Stimulated activated CD4-positive, alpha-beta T cell treated with anti-CD3 and anti-CD28 coated beads, Interleukin-1b, Interleukin-23, amount 100 ng/mL, for 4 hours (primary cell): ENCODE measurements at places on chromosomes 16 and 17.

DNA sequence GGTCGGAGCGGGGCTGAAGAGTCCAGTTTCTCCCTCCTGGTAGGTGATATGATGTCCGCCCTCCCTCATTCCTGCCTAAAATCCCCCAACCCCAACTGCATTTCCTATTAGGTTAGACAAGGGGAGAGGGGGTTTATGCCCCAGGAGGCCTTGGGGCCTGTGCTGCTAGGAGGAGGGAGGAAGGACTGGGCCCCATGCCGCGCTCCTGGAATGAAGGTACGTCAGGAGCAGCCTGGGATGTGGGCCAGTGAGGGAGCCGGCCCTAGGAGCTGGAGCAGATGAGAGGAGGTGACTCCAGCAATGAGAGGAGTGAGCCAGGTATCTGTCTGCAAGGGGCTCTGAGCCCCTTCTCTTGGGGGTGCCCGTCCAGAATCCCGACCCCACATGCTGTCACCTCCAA, 46.9 kb upstream of the CDC42EP4 start:
- no peak for DNase-seq

- DNase-seq: no peak
These were observed 41.7 kb downstream of the SRL start for GRCh38 chr16:4200000-4200780.

- no peak for DNase-seq
These were observed 13.3 kb downstream of the NDUFAF8 start for GRCh38 chr17:81252326-81252986.

GRCh38 chr17:2040942-2041560, 771 bp upstream of the OVCA2 start:
- DNase-seq: no peak

- DNase-seq: no peak
These were observed 3.2 kb downstream of the OR2C1 start for GRCh38 chr16:3358871-3359270.

DNA sequence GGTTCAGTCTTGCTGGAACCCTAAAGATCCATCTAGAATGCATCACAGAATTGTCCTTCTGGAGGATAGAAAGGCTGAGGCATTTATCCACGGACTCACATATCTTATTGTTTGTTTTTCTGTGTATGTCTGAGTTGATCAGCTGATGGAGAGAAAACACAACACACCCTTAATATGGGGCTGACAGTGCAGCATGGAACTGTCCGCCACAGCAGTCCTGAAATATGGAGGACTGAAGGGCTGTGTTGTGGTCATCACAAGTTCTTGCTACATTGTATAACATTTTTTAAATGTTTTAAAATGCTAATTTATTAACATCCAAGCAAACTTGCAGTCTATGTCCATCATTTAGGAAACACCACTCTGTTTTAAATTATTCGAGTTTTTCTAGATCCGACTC, 448.9 kb upstream of the ERCC4 start:
- no peak for DNase-seq

GRCh38 chr16:89113661-89114060, 20.0 kb downstream of the ACSF3 start:
- DNase-seq: no peak

DNA sequence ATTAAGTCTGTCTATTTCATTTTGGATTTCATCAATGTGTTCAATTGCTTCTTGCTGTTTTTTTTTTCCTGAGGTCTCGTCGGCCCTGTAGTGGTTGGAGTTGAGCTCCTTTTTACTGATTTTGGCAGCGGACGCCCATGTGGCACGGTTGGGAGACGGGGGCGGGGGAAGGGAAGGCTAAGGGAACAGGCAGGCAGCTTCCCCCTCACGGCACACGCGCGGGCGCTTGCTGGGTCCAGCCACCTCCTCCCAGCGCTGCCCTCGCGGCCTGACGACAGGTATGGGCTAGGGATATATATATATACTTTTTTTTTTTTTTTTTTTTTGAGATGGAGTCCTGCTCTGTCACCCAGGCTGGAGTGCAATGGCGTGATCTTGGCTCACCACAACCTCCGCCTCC, 11.4 kb downstream of the HSF5 start:
- no peak for DNase-seq

DNA sequence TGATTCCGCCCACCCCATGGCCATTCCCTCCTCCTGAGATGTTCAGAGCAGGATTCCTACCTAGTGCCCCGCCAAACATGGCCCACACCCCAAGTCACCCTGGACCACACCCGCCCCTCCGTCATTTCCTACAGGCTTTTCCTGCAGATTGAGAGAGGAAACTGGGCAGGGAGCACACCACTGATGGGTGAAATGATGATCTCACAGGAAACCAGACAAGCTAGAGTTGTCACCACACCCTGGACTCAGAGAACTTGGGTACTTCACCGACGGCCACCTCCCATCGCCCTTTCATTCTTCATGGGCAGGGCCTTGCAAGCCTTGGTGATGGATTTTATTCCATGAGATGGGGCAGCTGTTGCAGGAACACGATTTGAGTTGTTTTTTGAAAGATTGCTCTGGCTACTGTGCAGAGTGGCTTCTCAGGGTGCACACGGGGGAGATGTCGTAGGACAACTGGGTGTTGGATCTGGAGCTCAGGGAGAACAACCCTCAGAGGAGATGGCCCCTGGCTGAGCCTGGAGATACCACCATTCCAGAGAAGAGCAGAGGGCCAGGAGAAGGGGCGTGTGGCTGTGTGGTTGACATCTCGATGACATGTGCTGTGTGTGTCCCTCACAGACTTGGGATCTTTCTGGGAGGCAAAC, 7.4 kb upstream of the B9D1 start:
- no peak for DNase-seq

GRCh38 chr16:72380283-72380682, 208.3 kb upstream of the PMFBP1 start:
- DNase-seq: no peak

- DNase-seq: no peak
These were observed 20.2 kb downstream of the CDIPT start for GRCh38 chr16:29842732-29843346.
